ENCODE measurements at places on chromosomes 7 and 10.

GRCh38 chr10:123512901-123513775 is 153.0 kb upstream of the GPR26 start:
- DNase-seq, result no peak

DNA sequence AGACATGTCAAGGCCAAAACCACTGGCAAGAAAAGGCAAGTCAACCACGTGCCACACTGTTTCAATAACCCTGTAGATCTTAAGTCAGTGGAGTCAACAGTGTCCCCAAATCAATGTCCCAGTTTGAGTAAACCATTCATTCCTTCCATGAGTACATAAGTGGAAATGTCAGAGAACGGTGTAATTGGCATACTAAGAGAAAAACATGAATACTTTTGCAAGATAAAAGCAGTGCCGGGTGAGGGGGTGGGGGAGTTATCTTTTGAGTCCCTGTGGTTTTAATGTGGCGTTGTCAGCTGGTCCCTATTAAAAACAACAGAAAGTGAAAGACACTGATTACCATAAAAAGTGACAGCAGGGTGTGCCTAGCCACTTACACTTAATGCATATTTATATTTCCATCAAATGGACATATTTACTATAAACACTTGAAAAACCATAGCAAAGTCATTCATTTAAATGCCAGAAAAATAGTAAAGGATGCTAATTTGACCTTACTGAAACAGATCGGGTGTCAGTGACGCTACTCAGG is 37.8 kb downstream of the RSU1 start:
- no peak for DNase-seq

DNA sequence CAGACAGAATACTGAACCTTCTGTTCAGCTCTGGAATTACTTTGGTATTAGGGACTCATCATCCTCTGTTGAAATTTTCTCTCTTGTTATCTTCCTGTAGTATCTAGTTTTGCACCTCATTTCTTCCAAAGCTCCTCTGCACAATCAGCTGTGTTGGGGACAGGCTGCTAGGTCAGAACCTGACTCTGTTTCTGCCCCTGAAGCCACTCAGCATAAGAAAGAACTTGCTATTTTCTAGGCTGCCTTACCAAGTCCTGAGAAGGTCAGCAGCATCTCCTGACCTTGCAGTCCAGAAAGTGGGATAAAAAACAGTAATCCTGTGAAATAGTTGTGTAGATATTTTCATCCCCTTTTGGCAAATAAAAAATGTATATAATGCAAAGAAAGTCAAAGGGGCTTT is 862.6 kb downstream of the SORCS3 start:
- no peak for DNase-seq

GRCh38 chr7:26900251-26900650 is 35.9 kb upstream of the SKAP2 start:
- no peak for DNase-seq

- no peak for DNase-seq
These were observed 52.6 kb downstream of the SYPL1 start for GRCh38 chr7:106059556-106059955.

GRCh38 chr10:71270301-71271220 is 48.5 kb upstream of the SLC29A3 start:
- peak; percentile 84 for DNase-seq

GRCh38 chr10:97870990-97871389 is 21.3 kb downstream of the GOLGA7B start:
- no peak for DNase-seq

DNA sequence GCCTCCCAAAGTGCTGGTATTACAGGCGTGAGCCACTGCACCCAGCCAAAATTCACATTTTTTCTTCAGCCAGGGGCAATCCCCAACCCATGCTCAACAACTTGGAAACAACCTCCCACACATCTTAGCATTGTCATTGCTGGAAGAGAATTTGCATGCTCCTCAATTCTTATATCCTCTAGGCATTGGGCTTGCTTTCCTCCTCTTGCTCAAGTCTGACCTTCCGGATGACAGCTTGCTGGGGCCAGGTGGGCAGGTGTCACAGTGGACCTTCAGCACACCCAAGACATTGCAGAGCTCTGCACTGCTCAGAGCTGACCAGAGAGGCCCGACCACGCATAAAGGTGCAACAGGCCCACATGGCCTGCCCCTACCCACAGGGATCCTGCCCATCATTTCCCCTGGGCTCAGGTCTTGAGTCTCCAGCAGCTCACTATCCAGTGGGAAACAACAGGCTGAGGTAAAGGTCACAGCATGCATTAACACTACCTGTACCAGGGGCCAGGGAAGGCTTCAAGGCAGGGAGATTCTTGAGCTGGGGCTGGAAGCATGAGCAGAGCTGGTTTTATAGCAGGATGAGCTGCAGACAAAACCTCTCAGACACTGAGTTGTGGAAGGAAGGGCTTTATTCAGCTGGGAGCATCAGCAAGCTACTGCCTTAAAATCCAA is 6.8 kb upstream of the GPR15LG start:
- no peak for DNase-seq

DNA sequence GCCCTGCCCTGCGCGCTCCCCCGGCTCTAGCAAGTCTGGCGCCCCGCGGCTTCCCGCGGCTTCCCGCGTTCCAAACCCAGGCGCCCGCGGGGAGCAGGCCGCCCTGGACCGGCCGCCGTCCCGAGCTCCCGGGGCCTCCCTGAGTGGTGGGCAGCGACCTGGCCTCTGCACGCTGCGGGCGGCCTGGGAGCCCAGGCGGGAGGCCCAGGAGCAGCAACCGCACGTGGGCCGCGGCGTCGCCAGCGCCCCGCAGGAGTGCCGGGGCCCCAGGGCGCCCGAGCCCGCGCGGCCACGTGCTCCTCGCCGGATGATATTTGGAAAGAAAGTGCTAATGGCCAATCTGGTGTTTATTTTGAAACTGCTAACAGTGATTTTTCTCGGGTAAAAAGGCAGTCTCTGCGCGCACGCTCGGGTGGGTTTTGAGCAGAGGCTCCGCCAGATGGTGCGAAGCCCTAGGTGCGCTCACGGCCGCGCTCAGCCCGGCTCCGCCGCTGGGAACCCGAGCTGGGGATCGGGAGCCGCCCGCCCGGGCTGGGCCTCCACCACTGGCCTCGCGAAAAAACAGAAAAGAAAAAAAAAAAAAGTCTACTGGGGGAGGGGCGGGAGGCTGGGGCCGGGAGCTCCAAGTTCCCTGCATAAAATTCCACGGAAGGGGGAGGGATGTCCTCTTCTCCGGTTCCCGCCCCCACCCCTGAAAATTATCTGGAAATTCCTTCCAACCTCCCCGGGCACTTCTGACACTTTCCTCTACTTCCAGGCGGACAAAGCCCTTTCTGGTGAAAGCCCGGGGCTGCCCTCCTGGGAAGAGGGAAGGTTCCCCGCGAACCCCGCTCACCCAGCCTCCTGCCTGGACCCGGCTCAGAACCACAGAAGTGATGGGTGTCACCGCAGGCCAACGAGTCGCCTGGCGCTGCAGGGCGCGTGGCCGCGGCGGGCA is 4.3 kb downstream of the EBF3 start:
- no peak for DNase-seq

- DNase-seq, result no peak
These were observed 121.8 kb downstream of the CAMK1D start for GRCh38 chr10:12471135-12471534.

DNA sequence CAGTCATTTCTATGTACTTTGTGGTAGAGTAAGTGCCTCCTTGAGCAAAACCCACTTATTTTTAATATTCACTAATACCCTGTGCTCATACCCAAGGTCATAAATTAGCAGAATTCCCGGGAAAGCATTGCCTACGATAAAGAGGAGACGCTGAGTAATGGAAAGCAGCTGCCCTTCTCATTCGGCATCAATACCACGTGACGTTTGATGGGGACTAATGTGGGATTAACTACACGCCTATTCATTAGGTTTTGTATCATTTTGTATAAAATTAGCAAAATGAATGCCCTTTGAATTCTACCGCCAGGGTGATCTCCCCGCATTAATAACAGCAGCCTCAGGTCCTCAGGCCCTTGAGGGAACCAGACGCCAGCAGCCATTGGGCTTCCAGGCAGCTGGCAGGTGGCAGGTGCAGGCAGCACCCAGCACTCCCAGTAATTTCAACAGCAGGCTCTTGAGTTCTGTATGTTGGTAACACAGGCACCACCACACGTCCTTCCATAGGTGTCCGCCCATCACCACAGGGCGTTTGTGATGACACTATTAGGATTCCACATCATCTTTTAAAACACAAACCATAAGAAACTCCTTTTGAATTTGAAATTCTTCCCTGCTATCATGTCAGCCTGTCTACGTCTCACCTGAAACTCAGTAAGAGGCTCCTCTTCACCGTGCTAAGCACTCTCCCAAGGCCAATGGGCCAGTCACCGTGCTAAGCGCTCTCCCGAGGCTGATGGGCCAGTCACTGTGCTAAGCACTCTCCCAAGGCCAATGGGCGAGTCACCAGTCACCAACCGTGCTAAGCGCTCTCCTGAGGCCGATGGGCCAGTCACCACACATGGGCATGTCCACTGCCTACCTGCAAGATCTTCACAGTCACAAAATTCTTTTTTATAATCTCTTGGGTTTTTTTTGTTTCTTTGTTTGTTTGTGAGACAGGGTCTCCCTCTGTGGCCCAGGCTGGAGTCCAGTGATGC is 509.4 kb downstream of the PTPRN2 start:
- DNase-seq, result no peak

GRCh38 chr10:100999742-101000126 is at the start of gene LZTS2:
TSS of gene LZTS2 (plus strand) at chr10:100999808. CDS start at chr10:101002539, 2,731 bp downstream.
- no peak for DNase-seq

DNA sequence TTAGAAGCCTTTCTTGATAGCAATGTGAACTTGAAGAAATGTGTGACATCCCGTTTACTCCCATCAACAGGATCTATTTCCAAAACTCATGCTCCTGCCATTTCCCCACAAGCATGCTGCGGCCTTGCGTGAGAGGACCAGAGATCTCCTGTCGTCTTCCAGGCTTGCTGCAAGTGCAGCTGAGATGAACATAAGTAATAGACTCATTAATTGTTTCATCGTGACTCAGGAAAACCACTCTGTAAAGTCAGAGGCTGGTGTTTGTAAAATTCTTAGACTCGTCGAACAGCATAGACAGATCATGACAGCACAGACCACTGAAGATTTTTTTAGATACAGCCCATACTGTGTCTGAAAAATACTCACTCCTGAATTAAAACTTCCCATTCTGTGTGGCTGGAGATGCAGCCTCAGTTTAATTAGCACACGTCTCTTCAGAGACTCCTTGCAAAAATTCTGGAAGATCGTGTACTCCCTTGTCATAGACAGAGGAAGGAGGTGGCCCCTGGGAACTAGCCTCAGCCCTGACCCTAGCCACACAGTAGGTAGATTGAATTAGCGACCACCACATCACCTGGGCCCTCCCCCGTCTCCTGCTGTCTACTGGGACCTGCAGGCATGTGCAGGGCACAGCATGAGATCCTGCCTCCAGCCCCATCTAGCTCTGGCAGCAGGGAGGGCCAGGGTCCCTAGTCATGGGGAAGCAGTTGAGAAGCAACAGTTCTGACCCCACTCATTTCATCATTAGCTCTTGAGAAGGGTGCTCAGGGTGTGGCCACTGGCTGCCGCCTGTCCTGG is 226.0 kb downstream of the CELF2 start:
- no peak for DNase-seq

DNA sequence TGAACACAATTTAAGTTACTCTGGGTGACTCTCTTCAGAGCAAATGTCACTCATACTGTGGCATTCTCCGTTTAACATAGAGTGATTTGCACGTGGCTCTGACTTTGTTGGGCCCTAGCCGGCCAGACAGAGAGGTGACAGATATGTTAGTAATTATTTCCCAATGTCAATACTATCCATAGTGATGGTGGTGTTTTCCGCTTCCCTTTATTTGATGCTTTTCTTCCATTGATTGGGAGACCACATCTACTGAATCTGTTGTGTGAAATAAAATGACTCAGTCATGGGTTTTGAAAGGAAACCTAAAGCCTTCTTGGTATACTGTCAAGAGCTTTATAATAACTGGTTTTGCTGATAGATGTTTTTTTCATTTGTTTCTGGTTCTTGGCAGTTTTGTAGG is 7.4 kb downstream of the AVL9 start:
- DNase-seq, result no peak

- DNase-seq, result no peak
These were observed 268.2 kb upstream of the HABP2 start for GRCh38 chr10:113284635-113285034.

DNA sequence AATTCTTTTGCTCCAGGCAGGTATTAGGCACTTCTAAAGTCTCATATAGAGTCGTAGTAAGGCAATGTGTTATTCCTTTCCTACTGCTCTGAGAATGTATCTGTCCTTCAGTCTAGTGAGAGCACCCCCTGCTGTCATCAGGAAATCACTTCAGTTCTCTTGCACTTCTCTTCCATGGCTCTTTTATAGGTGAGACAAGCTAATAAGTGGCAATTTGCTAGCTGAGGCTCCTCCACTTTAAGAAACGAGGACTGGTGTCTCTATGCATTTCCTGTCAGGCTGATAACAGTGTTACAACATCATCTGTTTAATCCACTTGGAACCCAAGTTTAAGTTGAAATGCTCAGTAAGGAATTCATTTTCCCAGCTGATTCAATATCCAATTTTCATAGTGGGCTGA is 350.6 kb downstream of the TFEC start:
- peak; percentile 57 for DNase-seq

DNA sequence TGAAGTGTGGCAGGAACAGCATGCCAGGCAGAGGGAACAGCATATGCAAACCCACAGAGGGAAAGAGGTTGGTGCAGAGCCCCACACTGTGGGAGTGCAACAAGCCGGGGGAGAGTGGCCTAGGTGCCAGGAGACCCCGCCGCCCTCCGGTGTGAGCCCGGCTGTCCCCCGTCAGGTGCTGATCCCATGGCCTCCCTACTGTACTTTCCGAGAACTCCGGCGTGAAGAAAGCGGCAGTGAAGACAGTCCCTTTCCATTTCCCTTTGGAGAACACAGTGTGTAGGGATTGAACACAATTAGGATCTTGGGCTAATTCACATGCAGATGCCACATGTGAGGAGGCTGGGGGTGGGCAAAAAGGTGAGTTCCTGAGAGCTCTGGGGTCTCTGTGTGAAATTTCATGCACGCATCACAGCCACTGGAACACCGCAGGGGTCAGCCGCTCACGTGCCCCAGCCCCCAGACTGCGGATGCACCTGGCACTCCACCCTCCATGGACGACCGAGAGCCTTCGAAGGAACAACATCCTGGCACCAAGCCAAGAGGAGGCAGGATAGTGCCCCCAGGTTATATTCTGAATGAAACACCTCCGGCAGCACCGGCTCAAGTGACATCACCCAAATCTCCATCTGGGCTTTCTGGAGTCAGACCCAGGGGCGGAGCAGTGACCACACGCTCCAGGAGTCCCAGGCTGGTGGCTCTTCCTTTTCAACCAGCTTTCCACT is 82.1 kb upstream of the PPP2R2D start:
- DNase-seq, result no peak

GRCh38 chr7:63030061-63030460 is 968.6 kb upstream of the ZNF722 start:
- DNase-seq, result no peak

DNA sequence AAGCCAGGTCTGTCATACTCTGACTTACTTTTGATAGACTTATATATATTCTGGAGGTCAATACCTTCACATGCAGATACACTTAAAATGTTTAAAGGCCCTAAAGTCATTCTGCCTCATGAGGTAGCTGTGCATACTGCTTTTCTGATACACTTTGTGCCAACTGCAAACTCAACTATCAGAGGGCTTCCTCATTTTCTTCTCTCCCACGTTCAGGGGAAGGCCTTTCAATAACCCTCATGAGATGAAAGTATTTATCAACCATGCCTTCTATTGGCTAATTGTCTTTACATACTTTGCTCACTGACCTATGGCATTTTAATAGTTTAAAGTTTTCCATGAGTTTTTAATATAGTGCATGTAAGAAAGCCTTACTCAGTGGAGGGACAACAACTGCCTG is 112.7 kb upstream of the AMPH start:
- DNase-seq, result no peak

Measured in NT2/D1 (cell line).